Stimulated activated CD4-positive, alpha-beta T cell treated with anti-CD3 and anti-CD28 coated beads, TNF-alpha, amount 100 ng/mL, for 24 hours (primary cell): ENCODE measurements at places on chromosomes 11 and 22.

DNA sequence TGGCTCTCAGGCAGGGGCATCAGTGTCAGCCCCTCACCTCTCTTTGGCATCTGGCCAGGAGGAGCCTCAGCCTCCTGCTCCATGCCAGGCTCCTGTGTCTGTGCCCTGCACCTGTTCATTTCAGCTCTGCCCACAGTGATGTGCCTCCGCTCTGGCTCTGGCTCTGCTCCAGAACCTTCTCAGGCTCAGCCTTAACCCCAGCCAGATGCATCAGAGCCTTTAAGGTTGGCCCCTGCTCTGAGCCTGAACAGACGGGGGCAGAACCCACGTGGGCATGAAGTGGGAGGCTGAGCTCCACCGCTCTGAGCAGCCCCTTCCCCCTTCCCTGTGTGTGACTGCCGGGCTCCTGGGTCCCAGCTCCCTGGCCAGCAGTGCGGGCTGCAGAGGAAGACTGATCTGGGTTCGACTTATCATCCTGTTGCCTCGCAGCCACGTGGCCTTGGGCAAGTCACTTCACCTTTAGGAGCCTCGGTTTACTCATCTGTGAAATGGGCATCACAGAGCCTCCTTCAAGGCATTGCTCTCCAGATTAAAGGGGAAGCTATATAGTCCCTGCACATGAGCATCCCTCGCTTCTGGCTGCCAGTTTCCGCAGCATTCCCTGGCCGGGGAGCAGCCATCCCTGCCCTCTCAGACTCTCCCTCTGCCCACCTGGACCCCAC, 44.7 kb upstream of the RTL6 start:
- DNase-seq: no peak

- no peak for DNase-seq
Observed at GRCh38 chr11:130831506-130831905, 84.8 kb downstream of the SNX19 start.

- no peak for DNase-seq
Observed at GRCh38 chr11:19218786-19219460, 17.1 kb upstream of the CSRP3 start.

DNA sequence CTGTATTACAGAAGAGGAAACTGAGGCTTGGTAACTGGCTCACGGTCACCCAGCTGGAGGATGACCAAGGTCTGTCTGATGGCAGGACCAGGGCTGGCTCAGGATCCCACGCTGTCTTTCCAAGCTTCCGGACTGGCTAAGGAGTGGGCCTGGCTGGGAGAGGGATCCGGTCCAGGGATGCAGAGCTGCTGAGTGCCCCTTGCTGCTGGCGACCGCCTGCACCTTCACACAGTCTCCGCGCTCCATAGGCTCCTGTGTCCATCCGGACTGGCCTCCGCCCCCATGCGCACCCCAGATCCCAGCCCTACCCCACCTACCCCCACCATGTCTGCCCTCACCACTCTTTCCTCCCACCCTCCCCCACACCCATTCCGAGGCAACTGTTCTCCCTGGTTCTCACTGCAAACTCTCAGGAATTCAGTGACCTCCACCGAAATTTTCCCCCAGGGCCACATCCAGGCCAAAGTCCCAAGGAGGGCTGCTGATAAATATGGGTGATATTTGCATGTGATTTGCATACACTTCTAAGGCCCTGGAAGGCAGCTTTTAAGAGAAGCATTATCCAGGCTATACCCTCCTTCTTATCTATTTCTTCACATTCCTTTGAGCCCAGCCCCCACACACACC, 48.5 kb upstream of the SLC35C1 start:
- no peak for DNase-seq

DNA sequence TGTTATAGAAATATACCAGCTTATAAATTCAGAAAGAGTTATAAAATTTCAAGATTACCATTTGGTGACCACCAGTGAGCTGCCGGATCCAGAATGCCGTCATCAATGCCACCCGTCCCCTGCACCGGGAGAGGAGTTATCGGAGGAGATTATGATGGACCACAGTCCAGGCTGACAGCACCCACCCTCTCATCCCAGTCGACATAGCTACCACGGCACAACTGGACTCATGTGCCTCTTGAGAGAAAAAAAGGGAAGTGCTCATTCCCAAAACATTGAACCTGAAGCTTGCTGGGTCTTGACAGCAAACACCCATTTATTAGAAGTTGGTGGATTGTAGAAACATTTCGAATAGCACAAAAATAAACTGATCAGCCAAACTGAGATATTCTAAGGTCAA, 1331.5 kb downstream of the TBC1D22A start:
- no peak for DNase-seq

- no peak for DNase-seq
Observed at GRCh38 chr11:13776134-13776815, 107.8 kb downstream of the FAR1 start.

DNA sequence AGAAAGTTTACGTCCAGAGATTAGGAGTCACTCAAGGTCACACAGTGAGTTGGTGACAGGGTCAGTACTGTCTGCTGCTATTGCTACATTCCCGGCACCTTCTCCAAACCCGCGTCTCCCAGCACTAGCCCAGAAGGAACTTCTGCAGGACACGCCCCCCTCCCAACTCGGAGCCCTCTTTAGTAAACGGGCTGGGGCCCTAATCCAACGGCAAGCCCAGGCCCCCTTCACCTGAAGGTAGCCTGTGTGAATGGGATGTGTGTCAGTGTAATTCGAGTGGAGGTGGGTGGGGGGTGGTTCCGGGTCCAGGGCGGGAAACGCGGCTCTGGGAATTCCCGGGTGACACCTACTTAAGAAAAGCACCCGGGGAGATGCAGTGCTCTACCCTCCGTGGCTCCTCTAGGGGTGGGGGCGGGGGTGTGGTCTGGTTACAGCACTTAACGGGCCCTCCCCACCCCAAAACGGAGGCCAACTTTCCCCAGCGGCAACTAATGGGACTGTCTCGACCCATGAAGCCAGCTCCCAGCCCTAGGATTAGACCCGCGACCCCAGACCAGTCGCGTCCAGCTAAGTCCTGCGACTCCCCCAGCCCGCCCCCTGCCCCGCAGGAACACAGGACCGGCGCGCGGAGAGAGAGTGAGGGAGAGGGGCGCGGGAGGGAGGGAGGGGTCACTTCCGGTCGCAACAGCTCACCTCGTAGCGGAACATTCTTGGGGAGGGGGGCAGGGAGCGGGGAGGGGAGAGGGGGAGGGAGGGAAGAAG, 468 bp downstream of the PATL1 start:
- DNase-seq: peak; percentile 55

- DNase-seq: no peak
Observed at GRCh38 chr11:21987261-21987660, 205.6 kb upstream of the ANO5 start.

DNA sequence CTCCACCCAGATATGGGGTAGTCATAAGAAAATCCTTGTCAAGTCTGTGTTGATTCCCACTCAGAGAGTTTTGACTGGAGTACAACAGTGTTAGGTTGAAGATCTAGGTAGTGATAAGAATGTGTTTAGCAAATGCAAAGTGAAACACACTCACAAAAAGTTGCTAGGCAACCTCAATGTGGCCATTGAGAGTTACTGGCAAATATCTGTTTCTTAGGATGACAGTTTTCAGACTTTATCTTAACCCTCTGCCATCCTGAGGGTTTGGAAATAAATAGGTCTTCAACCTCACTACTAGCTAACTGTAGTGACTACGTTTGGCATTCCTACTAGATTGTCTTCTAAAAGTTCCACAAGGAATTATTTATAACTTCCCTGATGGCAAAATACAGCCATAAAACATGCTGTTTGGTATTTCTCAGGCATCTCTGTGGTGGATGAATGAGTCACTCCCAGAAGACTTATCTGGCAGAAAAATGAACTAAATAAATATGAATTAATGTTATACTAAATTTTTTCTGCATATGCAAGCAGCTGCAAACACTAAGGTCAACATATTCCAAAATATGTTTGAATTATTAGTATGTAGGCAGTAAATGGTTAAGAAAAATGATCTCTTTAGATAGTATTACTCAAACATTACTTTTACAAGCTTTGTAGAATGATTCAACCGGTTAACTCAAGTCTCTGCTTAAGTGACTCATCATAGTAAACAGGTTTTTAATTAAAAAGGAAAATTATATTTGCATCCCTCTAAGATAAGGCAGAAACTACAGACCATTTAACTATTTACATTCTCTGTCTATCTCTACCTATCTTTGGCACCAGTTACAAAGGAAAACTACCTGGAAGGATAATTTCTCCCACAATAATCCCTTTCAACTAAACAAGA, 17.1 kb upstream of the SYTL2 start:
- no peak for DNase-seq

- no peak for DNase-seq
Observed at GRCh38 chr11:4643076-4643475, 706 bp upstream of the OR51E1 start.
